PC-9 (cell line): ENCODE measurements at places on chromosomes 2 and 18. TPM values are rescaled to one million over a fixed set of nuclear protein-coding genes. Genes with fewer than 3 reads are reported as not detected.

Gene CRYGD
- total RNA-seq: not detected in 2 replicates

- no peak for DNase-seq
These were observed 902 bp downstream of the SS18 start for GRCh38 chr18:26089293-26090129.

Gene HOXD13
- total RNA-seq: not detected in 2 replicates

DNA sequence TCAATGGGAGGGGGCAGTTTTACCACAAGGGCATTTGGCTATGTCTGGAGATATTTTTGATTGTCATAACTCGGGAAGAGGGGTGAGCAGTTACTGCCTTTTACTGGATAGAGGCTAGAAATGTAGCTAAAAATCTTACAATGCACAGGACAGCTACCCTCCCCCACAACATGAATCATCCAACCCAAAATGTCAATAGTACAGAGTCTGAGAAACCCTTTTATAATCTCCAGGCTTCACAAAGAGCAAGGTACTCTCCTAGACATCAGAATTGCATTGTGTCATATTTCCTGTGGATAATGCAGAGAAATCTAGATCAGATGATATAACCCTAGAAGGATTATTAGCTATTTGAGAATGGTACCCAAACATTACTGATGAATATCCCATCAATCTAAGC lies 277.1 kb upstream of the NRP2 start:
- DNase-seq: no peak

Gene DSG2
- total RNA-seq: 66.0 and 90.1 TPM in 2 replicates

GRCh38 chr2:140247451-140248195 lies 1467.4 kb upstream of the NXPH2 start:
- DNase-seq: no peak

GRCh38 chr2:73970850-73971471 lies 13.7 kb upstream of the TET3 start:
- DNase-seq: no peak

Gene SLC30A3
- 1.5 and 2.3 TPM in 2 replicates for total RNA-seq
